ENCODE measurements at places on chromosomes 5 and 9.

DNA sequence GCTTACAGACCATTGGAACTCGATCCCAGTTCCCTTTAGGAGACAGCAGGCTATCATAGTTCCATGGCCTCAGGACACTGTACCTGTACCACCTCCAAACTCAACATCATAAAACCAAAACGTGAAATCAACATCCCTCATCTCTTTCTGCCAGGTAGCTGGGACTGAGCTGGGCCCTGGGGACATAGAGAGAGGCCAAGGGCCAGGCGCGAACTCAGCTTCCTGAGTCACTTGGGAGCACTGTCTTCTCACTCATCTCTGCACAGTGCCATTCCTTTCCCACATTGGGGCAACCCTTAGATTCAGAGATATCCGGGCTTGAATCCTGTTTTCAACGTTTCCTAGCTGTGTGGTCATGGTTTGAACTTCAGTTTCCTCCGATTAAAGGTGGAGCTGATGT, 12.2 kb downstream of the DAB2IP start:
- no peaks in the 10 kb centered on the region for H3K4me1 ChIP-seq
- H3K4me3 ChIP-seq = no peak overlapping the region
- no peaks in the 10 kb centered on the region for H3K36me3 ChIP-seq
- H3K27ac ChIP-seq = no peak overlapping the region
- no peaks in the 10 kb centered on the region for H3K27me3 ChIP-seq

GRCh38 chr9:124273427-124274160, 15.8 kb downstream of the NEK6 start:
- H3K4me3 ChIP-seq = no peak overlapping the region
- no peaks in the 10 kb centered on the region for H3K36me3 ChIP-seq
- peaks cover 8% of the 10 kb centered on the region for H3K4me1 ChIP-seq

GRCh38 chr5:81424728-81425127, 30.8 kb upstream of the ACOT12 start:
- no peak overlapping the region for H3K4me3 ChIP-seq
- H3K4me1 ChIP-seq = peaks cover 3% of the 10 kb centered on the region
- no peak for DNase-seq

- no peak for DNase-seq
- H3K27ac ChIP-seq = no peak overlapping the region
- H3K36me3 ChIP-seq = no peaks in the 10 kb centered on the region
- no peaks in the 10 kb centered on the region for H3K4me1 ChIP-seq
- no peaks in the 10 kb centered on the region for H3K27me3 ChIP-seq
These were observed 59.0 kb upstream of the RARS1 start for GRCh38 chr5:168427224-168427623.

- no peaks in the 10 kb centered on the region for H3K27me3 ChIP-seq
- DNase-seq = no peak
- no peak overlapping the region for H3K4me3 ChIP-seq
- no peaks in the 10 kb centered on the region for H3K36me3 ChIP-seq
- H3K4me1 ChIP-seq = peaks cover 4% of the 10 kb centered on the region
These were observed 10.8 kb upstream of the DCP2 start for GRCh38 chr5:112965733-112966306.

- H3K4me1 ChIP-seq = peaks cover 24% of the 10 kb centered on the region
- H3K27ac ChIP-seq = no peak overlapping the region
- peak; percentile 54 for DNase-seq
- no peaks in the 10 kb centered on the region for H3K27me3 ChIP-seq
- H3K4me3 ChIP-seq = no peak overlapping the region
- H3K36me3 ChIP-seq = no peaks in the 10 kb centered on the region
These were observed 20.3 kb downstream of the OSTF1 start for GRCh38 chr9:75108571-75108970.

GRCh38 chr5:14109041-14109747, 33.9 kb upstream of the TRIO start:
- DNase-seq = no peak
- no peaks in the 10 kb centered on the region for H3K4me1 ChIP-seq
- no peak overlapping the region for H3K27ac ChIP-seq
- H3K27me3 ChIP-seq = no peaks in the 10 kb centered on the region

- H3K27me3 ChIP-seq = no peaks in the 10 kb centered on the region
- DNase-seq = no peak
- H3K4me3 ChIP-seq = no peak overlapping the region
- H3K4me1 ChIP-seq = no peaks in the 10 kb centered on the region
- H3K27ac ChIP-seq = no peak overlapping the region
- no peaks in the 10 kb centered on the region for H3K36me3 ChIP-seq
These were observed 537.6 kb downstream of the CETN3 start for GRCh38 chr5:89871906-89872305.
